ENCODE measurements at places on chromosomes 11 and 22.

GRCh38 chr11:11965656-11966353 is 42.6 kb downstream of the DKK3 start:
- no peak for DNase-seq

DNA sequence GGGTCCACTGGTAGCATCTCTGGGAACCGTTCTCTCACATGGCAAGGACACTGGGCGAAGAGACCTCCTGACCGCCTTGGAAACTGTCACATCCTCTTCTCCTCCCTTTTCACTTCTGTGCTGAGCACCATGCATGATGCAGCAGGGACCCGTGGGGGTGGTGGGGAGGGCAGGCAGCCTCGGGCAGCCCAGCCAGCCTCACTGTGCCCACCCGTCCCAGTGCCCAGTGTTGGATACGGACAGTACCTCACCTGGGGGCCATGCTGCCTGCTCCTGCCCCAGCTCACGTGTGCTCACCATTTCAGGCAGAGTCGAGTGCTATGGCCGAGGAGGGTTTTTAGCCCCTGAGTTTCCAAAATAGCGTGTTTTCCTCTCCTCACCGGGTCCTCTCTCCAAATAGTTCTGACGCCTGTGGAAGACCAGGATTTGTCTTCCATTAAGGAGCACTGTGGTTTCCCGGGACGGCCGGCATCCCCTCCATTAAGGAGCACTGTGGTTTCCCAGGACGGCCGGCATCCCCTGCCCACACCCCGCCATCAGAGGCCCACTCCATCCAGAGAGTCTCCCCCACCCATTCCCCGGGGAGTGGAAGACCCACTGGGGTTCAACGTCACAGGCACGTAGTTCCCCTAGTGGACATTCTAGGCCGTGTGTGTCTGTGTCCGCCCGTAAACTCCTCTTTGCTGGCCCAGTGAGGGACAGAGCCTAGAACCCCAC is 22.4 kb downstream of the B3GAT1 start:
- DNase-seq = no peak

- DNase-seq = no peak
These were observed 43.9 kb downstream of the RELT start for GRCh38 chr11:73420136-73420535.

DNA sequence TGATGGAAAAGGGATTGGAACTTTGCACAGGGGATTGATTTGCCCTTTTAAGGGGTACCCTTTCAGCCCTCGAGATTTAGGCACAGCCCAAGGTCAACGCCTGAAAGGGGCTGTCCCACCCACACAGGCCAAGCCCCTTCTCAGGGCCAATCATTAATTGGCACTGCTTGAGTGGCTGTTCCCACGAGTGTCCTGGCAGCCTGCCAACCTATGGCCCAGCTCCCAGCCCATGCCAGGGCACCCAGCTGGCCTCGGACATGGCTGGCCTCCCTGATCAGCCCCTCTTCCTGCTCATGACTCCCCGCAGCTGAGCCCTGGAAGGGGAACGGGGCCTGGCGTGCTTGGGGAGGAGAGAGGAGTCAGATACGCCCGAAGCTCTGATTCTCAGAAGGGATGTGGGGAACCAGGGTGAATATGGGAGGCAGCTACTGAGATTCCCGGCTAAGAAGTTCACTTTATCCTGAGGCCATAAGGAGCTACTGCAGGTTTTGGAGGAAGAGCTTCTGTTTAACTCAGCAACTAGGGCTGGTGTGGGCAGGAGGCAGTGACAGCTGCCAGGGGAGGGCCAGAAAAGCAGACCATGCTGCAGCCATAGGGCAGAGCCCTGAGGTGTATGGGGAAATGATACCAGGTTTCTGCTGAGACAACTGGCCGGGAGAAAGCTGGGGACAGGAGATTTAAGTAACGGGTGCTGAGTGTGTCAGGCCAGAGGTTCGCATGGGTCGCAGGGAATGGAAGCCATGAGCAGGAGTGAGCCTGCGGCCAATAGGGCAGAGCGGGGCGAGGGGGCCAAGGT is 30.0 kb downstream of the WNT7B start:
- DNase-seq = no peak

DNA sequence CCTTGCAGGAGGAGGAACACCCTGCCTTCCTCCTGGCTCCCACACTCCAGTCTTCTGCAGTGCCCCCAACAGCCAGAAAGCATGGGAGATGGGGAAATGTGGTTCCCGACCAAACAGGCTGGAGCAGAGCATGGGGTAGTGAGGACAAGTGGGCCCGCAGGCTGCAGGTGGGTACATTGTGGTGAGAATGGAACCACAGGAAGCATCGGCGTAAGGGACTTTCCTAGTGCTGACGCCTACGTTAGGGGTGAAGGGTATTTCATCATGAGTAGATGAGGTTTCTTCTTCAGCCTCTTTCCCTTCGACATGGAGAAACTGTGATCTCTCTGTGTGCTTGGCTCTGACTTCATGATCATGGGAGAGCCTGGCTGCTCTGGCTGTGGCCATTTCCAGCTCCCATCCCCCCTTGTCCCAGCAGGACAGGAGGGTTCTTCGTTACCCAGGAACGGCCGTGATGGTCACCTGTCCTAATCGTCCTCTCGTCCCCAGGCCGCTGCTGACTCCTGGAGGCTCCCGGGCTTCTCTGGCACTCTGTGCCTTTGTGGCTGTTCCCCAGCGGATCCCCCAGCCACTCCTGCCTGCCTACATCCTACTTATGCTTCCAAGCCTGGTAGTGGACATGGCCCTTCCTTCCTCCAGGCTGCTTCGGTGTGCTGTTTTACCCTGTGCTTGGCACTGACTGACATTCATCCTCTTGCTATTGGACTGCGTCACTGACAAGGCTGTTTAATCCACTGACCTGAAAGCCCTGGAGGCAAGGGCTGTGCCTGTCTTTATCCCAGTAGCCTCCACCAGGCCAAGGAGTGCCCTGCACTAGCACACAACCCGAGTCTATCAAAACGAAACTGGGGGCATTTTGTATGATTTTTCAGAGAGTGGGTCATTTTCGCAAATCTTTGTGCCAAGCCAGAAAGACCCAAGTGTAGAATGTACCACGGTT is 65.2 kb upstream of the CECR2 start:
- DNase-seq = no peak

DNA sequence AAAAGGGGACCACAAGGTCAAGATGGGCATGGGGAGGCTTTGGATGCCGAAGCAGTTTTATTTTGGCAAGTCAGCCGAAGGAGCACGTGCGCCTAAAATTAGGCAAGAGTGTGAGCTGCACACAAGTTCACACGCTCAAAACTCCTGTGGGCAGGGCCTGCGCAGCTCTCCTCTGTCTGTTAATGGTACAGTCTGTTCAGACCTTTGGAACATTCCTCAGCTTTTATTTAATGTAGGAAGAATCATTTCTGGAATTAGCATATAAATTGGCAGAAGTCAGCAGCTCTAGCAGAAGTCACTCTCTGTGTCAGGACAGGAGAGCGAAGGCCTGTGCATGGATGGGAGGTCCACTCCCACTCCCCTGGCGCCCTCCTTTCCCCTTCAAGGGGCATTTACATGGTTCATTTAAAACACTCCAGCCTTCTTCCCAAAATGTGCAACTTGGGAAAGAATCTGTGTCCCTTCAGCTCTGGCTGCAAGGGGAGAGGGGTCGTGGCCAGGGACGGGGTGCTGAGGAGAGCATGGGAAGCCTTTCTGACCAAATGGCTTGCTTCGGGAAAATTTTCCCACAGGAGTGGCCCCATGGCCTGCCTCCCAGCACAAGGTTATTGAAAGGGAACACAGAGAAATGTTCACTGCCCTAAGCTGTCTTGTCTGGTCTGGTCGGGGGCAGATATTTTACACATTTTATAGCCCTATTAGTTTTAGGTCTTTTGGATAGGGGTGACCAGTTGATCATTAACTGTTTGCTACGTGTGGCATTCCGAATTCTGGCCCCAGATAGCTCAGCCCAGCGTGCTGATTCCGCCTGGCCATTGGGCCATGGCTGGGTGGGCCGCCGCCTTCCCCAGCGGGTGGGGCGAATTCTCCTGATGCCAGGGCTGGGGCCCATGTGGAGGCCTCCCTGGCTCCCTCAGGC is 43.9 kb upstream of the SMIM38 start:
- DNase-seq = no peak

Data from esophagus squamous epithelium (tissue), 5 donors.